ENCODE measurements at places on chromosomes 13 and 19.

GRCh38 chr13:27159806-27160563 lies 11.6 kb downstream of the USP12 start:
- no peak for DNase-seq

DNA sequence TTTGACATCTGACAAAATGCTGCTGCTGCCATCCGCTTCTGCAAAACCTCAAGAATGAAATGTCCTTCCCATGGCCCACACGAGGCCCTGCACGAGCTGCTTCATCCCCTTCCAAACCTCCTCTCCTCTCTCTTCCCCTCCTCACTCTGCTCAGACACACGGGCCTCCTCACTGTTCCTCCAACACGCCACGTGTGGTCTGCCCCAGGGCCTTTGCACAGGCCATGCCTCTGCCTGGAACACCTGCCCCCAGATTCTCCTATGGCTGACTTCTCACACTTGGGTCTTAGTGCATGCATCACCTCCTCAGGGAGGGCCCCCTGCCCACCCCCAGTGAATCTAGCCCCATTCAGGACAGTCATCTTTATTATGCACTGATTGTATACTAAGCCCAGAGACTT lies 15.9 kb downstream of the NRTN start:
- DNase-seq: no peak

GRCh38 chr13:47549219-47549752 lies 451.8 kb downstream of the SUCLA2 start:
- no peak for DNase-seq

GRCh38 chr19:47417746-47418691 lies 1.3 kb downstream of the MEIS3 start:
- no peak for DNase-seq

DNA sequence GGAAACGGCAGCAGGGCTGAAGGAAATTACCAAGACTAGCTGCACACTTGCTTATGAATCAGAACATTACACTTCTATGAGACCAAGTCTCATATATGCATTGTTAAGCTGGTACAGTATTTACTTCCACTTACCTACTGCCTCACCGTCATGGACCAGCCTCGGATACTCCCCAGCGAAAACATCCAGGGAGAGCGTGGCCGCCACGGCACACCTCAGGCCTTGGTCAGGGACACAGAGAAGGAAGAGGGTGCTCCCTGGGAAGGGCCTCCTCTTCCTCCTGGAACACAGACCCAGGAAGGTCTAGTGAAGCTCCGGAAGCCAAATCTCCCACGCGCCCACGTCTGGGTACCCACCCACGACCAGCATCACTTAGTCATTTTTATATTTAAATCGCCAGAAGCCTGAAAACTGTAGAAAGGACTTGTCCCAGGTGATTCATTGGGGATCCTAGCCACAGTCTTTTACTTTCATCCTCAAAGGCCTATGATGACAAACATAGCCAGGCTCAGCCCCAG lies 24.4 kb upstream of the MTIF3 start:
- no peak for DNase-seq

GRCh38 chr13:43200736-43201135 lies 177.3 kb downstream of the DNAJC15 start:
- DNase-seq: no peak

DNA sequence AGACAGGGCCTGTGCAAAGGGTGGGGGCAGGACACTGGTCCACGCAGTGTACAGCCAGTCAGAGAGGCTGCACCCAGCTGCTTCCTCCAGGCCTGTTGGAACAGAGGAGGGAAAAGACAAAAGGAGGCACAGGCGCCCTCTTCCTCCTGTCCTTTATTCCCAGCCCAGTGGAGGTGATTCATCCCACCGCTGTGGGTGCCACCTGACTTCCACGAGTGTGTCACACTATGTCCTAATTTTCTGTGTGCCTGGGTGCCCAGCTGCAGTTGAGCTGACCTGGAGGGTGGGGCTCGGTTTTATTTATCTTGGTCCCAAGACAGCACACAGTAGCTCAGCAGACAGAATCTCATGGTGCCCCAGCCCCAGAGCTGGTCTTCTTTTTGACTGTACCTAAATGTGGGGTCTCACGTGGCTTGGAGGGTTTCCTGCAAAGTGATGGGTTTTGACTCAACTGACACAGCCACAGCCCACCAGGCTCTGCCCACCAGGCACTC lies 9.0 kb downstream of the EPS15L1 start:
- DNase-seq: no peak

- DNase-seq: no peak
These were observed 21.3 kb upstream of the MTRF1 start for GRCh38 chr13:41284512-41285288.

GRCh38 chr19:39122934-39123731 lies 2.5 kb upstream of the PAK4 start:
- no peak for DNase-seq

DNA sequence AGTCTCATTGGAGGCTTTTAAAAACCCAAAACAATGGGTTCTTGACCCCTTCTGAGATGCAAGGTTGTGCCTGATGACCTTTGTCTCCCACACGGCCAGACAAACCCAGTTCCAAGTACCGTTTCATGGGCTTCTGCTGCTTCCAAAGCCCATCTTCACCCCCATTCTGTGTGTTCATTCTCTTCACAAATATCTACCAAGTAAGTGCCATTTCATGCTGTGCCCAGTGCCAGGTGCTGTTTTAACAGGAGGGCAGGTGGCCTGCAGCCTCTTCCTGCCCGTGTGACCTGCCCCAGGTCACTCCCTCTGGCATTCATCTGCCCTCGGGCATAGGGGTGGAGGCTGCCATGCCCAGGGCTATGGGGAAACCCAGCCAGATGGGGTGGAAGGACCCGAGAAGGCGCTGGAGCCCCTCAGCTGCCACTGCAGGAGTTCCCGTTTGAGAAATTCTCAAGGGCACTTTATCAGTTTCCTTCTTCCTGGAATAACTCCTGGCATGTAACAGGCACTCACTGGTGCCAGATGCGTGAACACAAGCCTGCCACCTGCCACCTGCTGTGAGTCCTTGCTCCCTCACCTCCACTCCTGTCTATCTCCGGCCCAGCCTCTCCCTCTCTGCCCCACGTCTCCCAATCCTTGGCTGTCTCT lies 12.5 kb downstream of the CAPN12 start:
- DNase-seq: no peak

- DNase-seq: no peak
These were observed 11.9 kb downstream of the CC2D1A start for GRCh38 chr19:13917888-13918406.

DNA sequence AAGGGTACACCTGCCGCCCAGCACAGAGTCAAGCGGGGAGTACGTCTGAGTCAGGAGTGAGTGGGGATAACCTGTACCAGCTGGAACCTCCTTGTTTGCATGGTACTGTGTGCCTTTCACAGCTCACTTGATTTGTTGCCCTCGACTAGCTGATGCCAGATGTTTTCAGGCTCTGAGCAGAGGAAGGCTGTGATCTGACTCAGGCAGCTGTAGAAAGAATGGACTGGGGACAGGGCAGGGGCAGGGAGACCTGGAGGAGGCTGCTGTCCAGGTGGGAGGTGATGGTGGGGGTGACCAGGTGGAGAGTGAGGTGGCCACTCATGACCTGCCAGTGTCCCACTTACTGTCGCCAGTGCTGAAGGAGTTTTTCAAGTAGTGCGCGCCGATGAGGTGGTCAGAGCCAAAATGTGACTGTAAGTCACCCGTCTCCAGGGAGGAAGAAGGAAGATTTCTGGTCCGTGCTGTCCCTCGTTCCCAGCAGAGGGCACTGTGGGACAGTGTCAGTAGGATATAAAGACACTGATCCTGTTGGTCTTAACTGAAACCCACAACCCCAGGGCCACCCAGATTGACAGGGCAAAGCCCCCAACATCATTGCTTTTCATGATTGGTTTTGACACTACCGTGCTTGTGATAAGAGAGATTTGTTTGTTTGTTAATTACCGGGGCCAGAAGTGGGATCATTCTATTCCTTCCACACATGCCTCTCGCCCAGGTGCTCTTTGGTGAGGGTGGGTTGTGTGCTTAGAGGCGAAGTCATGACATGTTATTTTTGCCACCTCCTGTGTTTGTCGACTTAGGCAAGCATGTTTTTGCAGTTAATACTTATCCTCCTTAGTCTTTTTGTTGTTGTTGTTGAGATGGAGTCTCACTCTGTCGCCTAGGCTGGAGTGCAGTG lies 128.4 kb downstream of the DPF1 start:
- peak; percentile 6 for DNase-seq

GRCh38 chr13:50144246-50145160 lies 129.3 kb downstream of the KCNRG start:
- no peak for DNase-seq

DNA sequence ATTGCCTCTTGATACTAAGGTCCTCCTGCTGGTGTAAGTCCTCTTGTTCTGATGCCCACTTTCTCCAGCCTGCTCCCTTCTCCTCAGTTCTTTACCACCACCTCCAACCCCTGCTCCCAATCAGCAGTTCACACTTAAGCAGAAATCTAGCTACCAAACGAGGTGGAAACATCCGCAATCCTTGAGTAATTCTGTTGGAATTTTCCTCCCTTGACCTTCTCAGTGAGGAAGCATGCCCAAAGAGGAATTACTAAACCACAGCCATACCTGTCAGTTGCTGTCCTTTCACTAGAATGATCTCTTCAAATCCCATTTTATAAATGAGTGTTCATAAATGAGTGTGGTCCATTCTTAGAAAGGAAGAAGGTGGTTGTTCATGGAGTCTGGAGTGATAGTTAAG lies 289.9 kb downstream of the DACH1 start:
- no peak for DNase-seq

GRCh38 chr13:43475140-43475539 lies 311.6 kb downstream of the ENOX1 start:
- DNase-seq: no peak

DNA sequence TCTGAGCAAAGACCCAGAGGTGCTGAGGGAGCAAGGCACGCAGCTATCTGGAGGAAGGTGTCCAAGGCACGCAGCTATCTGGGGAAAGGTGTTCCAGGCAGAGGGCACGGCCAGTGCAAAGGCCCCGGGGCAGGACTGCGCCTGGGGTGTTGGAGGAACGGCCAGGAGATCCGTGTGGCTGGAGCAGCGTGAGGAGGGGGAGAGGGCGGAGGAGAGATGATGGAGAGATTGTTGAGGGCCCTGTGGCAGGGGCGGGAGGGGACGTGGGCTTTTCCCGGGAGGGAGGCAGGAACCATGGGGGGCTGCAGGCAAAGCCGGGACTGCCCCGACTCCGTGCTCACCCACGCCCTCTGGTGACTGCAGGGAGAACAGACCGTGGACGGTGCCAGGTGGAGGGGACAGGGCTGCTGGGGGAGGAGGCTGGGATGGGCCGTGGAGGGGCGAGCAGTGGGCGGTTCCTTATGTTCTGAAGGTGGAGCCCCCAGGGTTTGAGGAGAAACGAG lies 13.3 kb upstream of the MISP start:
- peak; percentile 28 for DNase-seq

GRCh38 chr19:51531349-51532315 lies at the start of gene SIGLEC6:
Gene SIGLEC6, minus strand, starts transcription at chr19:51531670. Its CDS starts 22 bp downstream, at chr19:51531648.
- DNase-seq: no peak

DNA sequence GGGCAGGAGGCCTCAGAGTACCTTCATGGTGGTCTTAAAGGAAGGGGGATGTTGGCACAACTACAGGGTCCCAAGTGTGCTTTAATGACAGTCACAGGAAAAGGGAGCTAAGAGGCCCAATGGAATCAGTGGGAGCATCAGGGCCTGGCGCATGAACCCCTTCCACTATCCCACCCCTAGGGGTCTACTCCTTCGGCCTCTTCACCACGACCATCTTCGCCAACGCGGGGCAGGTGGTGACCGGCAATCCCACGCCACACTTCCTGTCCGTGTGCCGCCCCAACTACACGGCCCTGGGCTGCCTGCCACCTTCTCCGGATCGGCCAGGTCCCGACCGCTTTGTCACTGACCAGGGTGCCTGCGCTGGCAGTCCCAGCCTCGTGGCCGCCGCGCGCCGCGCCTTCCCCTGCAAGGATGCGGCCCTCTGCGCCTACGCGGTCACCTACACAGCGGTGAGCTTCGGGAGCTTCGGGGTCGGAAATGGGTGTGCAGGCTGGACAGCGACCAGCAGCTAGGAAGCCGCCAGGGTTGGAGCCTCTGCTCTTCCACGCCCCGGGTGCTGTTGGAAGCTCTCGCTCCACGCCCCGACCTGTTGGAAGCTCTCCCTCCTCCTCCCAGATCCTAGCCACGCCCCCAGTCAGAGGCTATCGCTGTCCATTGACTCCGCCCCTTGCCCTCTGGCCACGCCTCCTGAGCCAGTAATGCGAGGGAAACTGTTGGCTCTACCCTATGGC lies 6.0 kb downstream of the PLPPR2 start:
- no peak for DNase-seq

DNA sequence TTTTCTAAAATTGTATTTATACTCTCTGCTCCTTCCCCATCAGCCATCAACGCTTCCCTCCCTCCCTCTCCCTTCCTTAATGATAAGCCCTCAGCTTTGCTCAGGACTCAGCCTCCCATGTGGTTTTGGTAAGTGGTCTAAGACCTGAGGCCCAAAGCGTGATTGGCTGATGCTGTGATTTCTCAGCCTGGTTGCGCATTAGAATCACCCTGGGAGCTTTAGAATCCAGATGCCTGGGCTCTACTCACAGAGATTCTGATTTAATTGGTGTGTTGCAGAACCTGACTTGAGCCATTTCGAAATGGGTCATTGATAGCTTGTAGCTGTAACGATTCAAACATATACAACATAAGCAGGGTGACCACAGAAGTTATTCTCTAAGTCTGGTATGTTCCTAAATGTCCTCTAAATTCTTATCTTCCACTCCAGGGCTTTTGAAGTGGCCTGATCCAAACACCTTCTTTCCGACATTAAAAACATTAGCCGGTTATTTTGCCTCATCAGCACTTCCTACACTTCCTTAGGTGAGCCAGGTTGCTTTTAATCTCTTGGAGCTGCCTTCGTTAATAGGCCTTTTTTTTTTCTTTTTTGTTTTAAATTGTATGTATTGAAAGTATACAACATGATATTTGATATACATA lies 60.6 kb downstream of the LRCH1 start:
- DNase-seq: no peak

- DNase-seq: no peak
These were observed 3.7 kb upstream of the AKAP8L start for GRCh38 chr19:15422296-15423075.

DNA sequence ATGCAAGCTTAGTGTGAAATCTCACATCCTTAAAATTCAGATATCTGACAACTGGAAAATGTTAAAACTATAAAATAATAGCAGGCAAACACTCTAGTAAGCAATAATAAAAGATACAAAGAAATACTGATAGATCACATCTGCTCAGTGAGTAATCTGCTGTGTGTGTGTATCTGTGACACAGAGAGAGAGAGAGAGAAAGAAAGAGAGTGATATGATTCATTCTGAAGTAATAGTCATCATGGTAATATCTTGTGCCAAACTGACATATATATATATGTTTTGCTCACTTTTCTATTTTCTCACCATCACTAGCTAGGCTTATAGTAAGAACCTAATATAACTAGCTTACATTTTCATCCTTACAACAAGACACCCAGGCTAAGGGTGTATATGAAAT lies 288.0 kb upstream of the SLITRK6 start:
- DNase-seq: no peak

GRCh38 chr19:28553005-28553404 lies 659.9 kb downstream of the UQCRFS1 start:
- no peak for DNase-seq

- DNase-seq: no peak
These were observed 17.8 kb upstream of the KCTD4 start for GRCh38 chr13:45218689-45219088.

GRCh38 chr13:51348069-51348967 lies 8.8 kb downstream of the SERPINE3 start:
- no peak for DNase-seq

GRCh38 chr13:98105929-98106336 lies 37.0 kb upstream of the FARP1 start:
- DNase-seq: no peak

- DNase-seq: no peak
These were observed 3.7 kb downstream of the GAS6 start for GRCh38 chr13:113860051-113860664.
